OCI-M1 (cell line): ENCODE measurements at places on chromosomes 2 and 18.

- no peak for DNase-seq
Measured at GRCh38 chr2:65373365-65373918, 59.0 kb downstream of the SPRED2 start.

DNA sequence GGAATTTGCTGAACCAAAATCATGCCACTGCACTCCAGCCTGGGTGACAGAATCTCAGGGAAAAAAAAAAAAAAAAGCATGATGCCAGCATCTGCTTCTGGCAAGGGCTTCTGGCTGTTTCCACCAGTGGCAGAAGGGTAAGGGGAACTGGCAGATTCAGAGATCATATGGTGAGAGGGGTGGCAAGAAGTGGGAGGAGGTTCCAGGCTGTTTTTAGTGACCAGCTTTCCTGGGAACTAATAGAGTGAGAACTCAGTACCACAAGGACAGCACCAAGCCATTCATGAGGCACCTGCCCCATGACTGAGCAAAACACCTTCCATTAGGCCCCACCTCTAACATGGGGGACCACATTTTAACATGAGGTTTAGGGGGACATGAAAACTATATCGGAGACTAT, 18.4 kb upstream of the CLASP1 start:
- no peak for DNase-seq

GRCh38 chr2:197944416-197945096, 140.2 kb downstream of the PLCL1 start:
- DNase-seq, result no peak

- no peak for DNase-seq
Measured at GRCh38 chr2:189362283-189362682, 79.0 kb upstream of the WDR75 start.

DNA sequence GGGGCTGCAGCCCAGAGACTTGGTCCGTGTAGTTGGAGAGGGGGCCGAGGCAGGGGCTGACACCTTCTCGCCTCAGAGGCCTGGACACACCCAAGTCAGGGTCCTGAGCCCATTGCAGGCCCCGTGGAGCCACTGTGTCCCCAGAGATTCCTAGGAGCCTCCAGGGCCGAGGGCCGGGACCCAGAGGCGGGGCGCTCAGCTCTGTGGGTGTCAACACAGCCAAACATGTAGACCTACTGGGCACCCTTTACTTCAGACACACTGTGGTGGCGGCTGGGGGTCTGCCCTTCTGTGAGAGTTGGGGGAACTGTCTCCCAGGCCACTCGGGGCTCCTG, 459 bp upstream of the ESPNL start:
- no peak for DNase-seq

- DNase-seq, result no peak
Measured at GRCh38 chr2:6644261-6644660, 221.4 kb downstream of the CMPK2 start.

DNA sequence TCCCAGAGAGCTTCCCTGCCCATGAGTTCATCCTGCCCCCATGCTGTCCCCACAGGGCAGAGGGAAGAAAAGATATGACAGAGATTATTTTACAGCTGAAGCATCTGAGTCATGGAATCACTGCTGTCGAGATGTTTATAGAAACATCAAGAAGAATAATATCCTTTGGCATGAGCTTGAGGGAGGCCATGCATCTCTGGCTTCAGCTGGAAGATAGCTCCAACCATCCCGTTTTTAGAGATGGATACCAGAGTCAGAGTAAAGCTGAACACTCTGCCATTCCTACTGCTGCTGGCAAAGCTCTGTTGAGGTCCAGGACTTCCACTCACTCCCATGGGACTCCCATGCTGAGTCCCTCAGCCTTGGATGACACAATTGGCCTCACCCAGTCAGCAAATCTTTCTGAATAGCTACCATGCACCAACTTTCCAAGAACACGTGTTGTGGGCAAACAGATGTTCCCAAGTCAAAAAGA, 167.8 kb downstream of the TTC32 start:
- no peak for DNase-seq

DNA sequence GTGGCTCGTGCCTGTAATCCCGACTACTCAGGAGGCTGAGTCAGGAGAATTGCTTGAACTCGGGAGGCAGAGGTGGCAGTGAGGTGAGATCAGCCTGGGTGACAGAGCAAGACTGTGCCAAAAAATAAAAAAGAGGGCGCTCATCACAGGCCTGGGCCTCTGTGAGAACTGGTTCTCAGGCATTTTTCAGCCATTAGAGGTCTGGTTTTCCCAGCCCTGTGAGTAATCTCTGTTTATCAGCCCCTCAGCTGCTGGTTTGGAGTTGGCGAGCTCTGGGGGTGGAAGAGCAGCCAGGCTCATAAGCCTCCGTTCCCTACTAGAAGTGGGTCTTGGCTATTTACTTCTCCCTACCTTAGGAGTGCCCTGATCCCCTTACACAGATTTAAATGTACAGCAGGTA, 53.1 kb downstream of the CHRNA1 start:
- DNase-seq, result no peak

GRCh38 chr2:136060416-136060815, 57.5 kb downstream of the CXCR4 start:
- DNase-seq, result no peak

GRCh38 chr2:207176247-207176646, 10.5 kb upstream of the KLF7 start:
- DNase-seq, result peak; percentile 11

- DNase-seq, result no peak
Measured at GRCh38 chr18:10515456-10515855, 10.4 kb upstream of the NAPG start.

GRCh38 chr2:183019718-183020442, 18.4 kb downstream of the NCKAP1 start:
- DNase-seq, result no peak

GRCh38 chr2:88841224-88841929, 149.9 kb downstream of the RPIA start:
- DNase-seq, result no peak

- DNase-seq, result no peak
Measured at GRCh38 chr2:235396071-235396846, 97.6 kb upstream of the AGAP1 start.
